Glutamatergic neuron (in vitro differentiated cells): ENCODE measurements at places on chromosomes 12 and 14. TPM values are rescaled to one million over a fixed set of nuclear protein-coding genes. Genes with fewer than 3 reads are reported as not detected.

DNA sequence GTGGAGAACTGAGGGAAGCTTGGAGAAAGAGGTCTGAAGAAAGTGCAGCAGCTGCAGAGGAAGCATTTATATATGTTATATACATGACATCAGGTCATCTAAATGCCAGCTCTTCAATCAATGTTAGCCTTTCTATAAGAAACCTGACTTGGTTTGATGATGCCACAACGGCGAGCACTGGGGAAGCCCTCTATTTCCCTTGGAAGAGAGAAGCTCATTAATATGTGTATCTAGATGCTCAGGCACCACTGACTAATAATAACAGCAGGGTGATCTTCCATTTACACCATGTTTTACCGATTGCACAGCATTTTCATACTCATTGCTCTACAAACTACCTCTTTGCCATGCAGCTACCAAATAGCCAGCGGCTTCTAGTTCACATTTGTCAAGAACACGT lies 811 bp downstream of the ACYP1 start:
- no peak overlapping the region for H3K27ac ChIP-seq
- peaks cover 4% of the 10 kb centered on the region for H3K4me1 ChIP-seq
- DNase-seq, result no peak

Gene HNF1A
- total RNA-seq, result not detected

DNA sequence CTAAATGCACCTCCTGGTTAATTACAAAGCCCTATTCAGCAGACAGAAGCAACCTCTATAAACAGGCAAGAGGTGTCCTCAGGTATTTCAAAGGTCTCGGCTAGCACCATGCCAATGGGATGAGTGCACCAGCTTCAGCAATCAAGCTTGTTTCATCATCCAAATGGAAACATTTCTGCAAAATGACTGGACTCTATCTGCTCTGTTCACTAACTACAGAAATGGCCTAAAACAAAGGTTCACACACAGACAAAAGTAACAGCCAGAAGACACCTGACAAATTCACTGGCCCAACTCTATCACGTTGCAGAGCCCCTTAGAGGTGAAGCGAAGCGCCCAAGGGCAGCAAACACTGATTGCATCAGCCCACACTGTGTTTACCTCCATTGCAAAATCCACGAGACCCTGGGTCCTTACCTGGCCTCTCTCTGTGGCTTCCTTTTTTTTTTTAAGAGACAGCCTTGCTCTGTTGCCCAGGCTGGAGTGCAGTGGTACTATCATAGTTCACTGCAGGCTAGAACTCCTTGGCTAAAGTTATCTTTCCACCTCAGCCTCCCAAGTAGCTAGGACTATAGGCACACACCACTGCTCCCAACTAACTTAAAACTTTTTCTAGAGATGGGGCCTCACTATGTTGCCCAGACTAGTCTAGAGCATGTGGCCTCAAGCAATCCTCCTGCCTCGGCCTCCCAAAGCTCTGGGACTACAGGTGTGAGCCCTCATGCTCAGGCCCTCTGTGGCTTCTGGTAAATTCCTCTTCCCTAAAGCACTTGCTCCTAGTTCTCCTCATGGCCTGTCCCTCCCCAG lies 8.5 kb upstream of the SYNE3 start:
- H3K27ac ChIP-seq, result no peak overlapping the region
- no peak for DNase-seq
- H3K36me3 ChIP-seq, result no peaks in the 10 kb centered on the region
- peak overlapping the region; percentile 53 for H3K4me3 ChIP-seq
- peaks cover 33% of the 10 kb centered on the region for H3K4me1 ChIP-seq

Gene NFE2
- not detected for total RNA-seq

DNA sequence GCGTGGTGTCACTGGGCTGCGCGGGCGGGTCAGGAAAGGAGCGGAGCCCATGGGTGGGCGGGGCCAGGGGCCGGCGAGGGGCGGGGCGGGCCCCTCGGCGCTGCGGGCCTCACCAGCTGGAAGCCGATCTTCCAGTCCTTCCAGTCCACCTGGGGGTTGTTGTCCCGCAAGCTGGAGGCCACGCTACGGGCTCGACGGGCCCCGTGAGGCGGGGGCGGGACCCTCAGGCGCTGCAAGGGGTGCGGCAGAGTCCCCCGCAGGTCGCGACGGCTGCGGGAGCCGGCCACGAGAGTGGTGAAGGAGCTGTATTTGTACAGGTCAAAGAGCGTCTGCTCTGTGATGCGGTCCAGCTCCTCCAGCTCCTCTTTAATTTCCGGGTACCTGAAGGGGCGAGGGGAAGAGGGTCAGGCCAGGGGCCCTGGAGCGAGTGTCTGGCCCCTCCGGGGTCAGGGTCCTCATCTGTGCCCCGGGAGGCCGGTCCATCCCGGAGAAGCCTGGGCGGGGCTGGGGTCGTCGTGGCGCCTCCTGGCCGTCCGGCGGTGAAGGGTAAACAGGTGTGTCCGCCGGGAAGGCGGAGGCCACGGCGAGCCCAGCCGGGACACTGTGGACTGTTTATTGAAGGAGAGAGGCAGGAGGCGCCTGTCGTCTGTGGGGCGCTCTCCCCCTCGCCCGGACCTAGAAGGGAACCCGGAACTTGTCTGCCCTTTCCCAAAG lies 11.9 kb downstream of the SCNN1A start:
- no peaks in the 10 kb centered on the region for H3K4me1 ChIP-seq
- no peaks in the 10 kb centered on the region for H3K27me3 ChIP-seq
- no peak overlapping the region for H3K4me3 ChIP-seq
- H3K27ac ChIP-seq, result no peak overlapping the region

Gene RAD9B
- total RNA-seq, result 0.49 TPM

Gene KRT78
- not detected for total RNA-seq

GRCh38 chr14:79630288-79630960 lies 580.9 kb downstream of the DIO2 start:
- H3K36me3 ChIP-seq, result peaks cover 5% of the 10 kb centered on the region
- no peak overlapping the region for H3K27ac ChIP-seq
- H3K27me3 ChIP-seq, result no peaks in the 10 kb centered on the region
- no peaks in the 10 kb centered on the region for H3K4me1 ChIP-seq
- no peak for DNase-seq

- H3K4me3 ChIP-seq, result no peak overlapping the region
- H3K27me3 ChIP-seq, result no peaks in the 10 kb centered on the region
- no peaks in the 10 kb centered on the region for H3K36me3 ChIP-seq
- no peak for DNase-seq
These were observed 218.4 kb downstream of the BCAT1 start for GRCh38 chr12:24730489-24730896.

GRCh38 chr12:89183985-89184435 lies 168.3 kb downstream of the DUSP6 start:
- no peaks in the 10 kb centered on the region for H3K27me3 ChIP-seq
- no peaks in the 10 kb centered on the region for H3K4me1 ChIP-seq
- DNase-seq, result no peak
- no peak overlapping the region for H3K4me3 ChIP-seq

Gene TMEM229B
- 7.5 TPM for total RNA-seq

Gene TCL1B
- total RNA-seq, result not detected

DNA sequence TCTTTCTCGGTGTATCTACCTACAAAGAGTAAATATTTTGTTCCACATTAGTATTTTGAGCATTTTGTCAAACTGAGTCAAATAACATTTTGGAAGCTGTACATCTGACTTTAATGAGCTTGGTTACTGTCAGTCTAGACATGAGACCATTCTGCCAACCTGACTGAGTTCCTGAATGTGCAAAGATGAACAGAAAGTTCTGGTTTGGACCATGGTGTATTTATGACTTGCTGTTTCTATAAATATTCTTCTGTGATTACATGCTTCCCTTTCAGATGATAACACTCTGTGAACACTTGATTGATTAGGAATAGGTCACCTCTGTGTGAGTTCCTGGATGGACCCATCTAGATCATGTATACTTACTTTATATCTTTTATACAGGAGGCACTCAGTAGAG lies 827.8 kb downstream of the VRK1 start:
- no peak overlapping the region for H3K4me3 ChIP-seq
- H3K36me3 ChIP-seq, result no peaks in the 10 kb centered on the region
- H3K27me3 ChIP-seq, result no peaks in the 10 kb centered on the region
- no peak for DNase-seq

Gene REP15
- total RNA-seq, result 1.6 TPM

GRCh38 chr14:51430079-51430478 lies 190.0 kb downstream of the TMX1 start:
- DNase-seq, result no peak
- no peaks in the 10 kb centered on the region for H3K27me3 ChIP-seq
- H3K36me3 ChIP-seq, result no peaks in the 10 kb centered on the region
- H3K4me1 ChIP-seq, result peaks cover 20% of the 10 kb centered on the region
- H3K4me3 ChIP-seq, result peak overlapping the region; percentile 31

Gene ALDH1L2
- total RNA-seq, result 47.4 TPM

- H3K27me3 ChIP-seq, result peaks cover 3% of the 10 kb centered on the region
- peaks cover 4% of the 10 kb centered on the region for H3K4me1 ChIP-seq
- H3K27ac ChIP-seq, result no peak overlapping the region
- DNase-seq, result no peak
- H3K36me3 ChIP-seq, result no peaks in the 10 kb centered on the region
These were observed 6.0 kb upstream of the ATP23 start for GRCh38 chr12:57935331-57935730.

Gene RASSF9
- total RNA-seq, result not detected
